ENCODE measurements at places on chromosomes 2 and 18.

GRCh38 chr2:131056204-131056931 is 36.9 kb downstream of the FAM168B start:
- no peak for DNase-seq

DNA sequence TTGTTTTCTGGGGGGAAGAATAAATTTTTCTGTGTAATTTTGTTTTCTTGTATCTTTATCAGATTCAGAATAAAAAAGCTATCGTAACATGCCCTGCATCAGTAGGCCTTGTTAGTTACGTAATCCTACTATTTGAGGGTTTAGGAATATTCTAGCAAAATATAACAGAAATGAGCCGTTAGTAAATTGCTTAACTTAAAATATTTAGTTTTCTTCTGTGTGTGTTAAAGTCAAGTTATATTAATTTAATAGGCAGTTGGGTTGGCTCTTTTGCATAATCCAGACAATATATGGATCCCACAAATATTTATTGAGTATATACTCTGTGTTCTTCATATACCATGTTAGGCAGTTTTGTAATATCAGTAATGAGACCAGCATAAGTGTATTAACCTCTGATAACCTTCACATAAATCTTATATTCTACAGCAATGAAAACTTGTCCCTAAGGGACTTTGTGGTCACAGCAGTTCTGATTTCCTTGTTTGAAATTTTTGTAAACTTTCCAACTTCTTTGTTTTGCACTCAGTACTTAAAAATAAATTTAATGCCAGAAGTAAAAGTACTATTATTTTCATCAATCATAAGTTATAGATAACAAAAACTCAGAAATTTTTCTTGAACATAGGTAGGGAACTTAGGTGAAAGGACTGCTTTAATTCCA is 151.9 kb downstream of the FMNL2 start:
- no peak for DNase-seq

GRCh38 chr2:71640489-71640888 is 187.1 kb downstream of the DYSF start:
- no peak for DNase-seq

- no peak for DNase-seq
Measured at GRCh38 chr2:63580651-63581297, 7.5 kb downstream of the WDPCP start.

GRCh38 chr2:61180686-61181085 is 18.7 kb downstream of the C2orf74 start:
- no peak for DNase-seq

DNA sequence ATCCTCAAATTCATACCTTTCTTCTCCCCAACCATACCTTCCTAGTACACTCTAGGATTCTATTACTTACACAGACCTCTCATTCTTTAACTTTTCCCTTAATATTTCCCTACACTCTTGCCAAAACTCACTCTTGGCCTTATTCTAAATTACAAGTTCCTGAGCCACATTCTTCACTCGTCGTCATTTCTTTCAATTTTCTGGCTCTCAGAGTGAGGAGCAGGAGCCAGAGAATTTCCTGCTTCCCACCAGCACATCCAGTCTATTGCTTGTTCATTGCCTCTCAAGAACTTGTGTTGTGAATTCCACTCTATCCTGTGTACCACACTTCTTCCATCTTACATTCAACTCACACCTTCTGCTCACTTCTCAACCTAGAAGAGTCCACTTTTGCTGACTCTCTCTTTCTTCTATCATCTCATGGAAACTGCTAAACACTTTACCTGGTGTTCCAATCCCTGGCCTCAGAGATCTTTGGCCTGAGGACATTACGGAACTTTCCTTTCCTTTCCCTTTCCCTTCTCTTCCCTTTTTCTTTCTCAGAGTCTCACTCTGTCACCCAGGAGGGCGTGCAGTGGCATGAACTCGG is 171.6 kb downstream of the PLCL1 start:
- no peak for DNase-seq

- DNase-seq, result no peak
Measured at GRCh38 chr2:236254674-236255073, 9.5 kb downstream of the ASB18 start.

- no peak for DNase-seq
Measured at GRCh38 chr2:8636721-8637636, 44.9 kb upstream of the ID2 start.

DNA sequence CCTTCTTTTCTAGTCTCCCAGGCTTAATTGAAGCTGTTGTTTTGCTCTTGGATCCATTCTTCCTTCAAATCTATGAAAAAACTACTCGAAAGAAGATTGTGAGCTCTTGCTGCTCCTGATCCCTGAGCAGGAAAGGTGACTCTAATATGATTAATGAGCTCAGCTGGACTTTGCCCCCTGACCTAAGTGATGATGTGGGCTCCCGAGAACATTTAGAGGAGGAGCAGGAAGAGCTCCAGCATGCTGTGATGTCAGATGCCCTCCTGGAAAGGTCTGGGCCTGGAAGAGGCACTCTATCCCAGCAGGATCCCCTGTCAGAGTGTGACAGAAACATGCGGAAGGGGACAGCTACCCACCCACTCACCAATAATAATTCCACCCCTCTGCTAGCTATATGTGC is 117.9 kb upstream of the PELI1 start:
- no peak for DNase-seq
